CD4-positive, CD25-positive, alpha-beta regulatory T cell (primary cell): ENCODE measurements at places on chromosomes 2 and 18. TPM values are rescaled to one million over a fixed set of nuclear protein-coding genes. Genes with fewer than 3 reads are reported as not detected.

The SCYGR4 gene
- polyA plus RNA-seq: not detected

The SALL3 gene
- polyA plus RNA-seq: not detected

The RTP5 gene
- not detected for polyA plus RNA-seq

The FRZB gene
- not detected for polyA plus RNA-seq

The IL18R1 gene
- 8.2 TPM for polyA plus RNA-seq

The SLC11A1 gene
- 0.74 TPM for polyA plus RNA-seq
